Head of caudate nucleus (tissue), 42 donors: ENCODE measurements at places on chromosomes 2 and 18.

DNA sequence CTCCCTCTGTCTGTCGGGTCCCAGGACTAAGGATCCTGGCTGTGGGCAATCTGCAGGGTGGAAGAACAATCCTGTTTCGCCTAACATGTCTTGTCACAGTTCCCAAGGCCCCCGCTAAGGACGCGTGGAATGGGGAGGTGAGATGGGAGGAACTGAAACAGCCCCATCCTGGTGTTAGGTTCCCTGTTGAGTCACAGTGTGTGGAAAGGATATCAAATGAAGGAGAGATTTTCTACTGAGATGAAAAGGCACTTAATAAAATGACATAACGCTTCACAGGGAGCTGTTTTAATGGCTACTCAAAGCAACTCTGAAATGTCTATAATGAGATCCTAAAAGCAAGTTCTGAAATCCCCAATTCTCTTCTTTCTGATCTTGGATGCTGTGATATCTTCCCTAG, 52.5 kb downstream of the RAB31 start:
- no peak for DNase-seq

DNA sequence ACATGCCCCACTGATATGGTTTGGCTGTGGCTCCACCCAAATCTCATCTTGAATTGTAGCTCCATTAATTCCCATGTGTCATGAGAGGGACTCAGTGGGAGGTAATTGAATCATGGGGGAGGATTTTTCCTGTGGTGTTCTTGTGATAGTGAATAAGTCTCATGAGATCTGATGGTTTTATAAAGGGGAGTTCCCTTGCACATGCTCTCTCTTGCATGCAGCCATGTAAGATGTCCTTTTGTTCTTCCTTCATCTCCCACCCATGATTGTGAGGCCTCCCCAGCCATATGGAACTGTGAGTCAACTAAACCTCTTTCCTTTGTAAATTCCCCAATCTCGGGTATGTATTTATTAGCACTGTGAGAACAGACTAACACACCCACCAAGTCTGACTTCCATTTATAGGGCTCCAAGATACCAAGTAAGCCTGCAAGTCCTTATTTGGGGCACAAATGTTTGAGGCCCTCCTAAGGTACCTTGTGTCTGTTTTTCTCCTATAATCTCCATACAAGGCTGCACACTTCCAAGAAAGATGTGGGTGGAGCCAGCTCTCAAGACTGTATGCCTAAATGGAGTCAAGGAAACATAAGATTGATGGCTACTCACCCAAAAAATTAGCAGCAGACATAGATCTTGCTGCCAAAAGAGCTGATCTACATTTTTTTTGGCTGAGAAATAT, 364.7 kb downstream of the TXNL1 start:
- DNase-seq: no peak

DNA sequence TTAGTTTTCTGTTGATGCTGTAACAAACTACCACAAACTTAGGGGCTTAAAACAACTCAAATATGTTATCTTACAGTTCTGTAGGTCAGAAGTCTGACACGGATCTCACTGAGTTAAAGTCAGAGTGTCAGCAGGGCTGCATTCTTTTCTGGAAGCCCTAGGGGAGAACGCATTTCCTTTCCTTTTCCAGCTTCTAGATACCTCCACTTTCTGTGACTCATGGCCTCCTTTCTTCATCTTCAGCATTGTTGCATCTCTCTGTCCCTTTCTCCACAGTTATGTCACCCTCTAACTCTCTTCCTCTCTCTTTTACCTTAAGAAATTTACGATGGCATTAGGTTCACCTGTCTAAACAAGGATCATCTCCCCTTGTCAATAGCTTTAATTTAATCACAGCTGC, 13.3 kb upstream of the PPP4R1 start:
- no peak for DNase-seq

GRCh38 chr2:120499784-120500495, 154.0 kb downstream of the INHBB start:
- DNase-seq: no peak

GRCh38 chr2:41717839-41718238, 330.0 kb upstream of the PKDCC start:
- DNase-seq: no peak

DNA sequence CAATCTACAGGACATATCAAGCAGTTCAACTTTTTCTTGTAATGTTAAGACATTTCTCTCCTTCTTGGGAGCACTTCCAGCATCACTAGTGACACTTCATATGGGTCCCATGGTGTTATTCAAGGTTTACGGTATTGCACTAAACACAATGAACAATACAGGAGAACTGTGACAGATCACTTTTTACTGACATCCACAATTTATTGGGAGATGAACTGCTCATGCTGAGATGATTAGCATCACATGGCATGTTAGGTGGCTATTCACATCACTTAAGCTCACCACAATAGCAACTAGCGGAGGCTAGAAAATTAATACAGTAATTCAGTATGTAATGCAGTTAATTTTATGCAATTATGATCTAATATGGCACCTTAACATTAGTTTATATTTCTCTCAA, 264.4 kb downstream of the ERBB4 start:
- no peak for DNase-seq

- no peak for DNase-seq
Observed at GRCh38 chr2:128710729-128711128, 392.1 kb upstream of the HS6ST1 start.

- DNase-seq: no peak
Observed at GRCh38 chr2:14396533-14397083, 235.9 kb upstream of the LRATD1 start.

DNA sequence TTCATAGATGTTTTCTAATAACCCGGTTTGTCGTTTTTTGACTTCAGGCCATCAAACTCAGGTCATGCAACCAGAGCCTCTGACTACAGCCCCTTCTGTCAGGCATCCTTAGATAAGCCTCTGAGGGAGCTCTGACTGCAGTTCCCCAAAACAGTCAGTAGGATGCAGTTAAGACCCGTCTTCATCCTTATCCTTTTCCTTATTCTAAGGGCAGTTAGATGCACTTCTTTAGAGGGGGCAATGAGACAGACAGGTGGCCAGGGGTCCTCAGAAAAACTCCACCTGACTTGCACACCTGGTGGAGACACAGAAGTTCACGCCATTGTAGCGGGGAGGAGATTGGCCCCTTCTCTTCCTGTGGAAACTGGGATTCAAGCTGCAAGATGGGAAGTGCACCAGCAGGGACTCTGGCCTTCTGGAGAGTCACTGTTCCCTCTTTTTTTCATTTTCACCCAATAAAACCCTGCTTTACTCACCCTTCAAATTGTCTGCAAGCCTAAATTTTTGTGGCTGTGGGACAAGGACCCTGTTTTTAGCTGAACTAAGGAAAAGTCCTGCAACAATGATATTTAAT, 104.8 kb upstream of the TFPI start:
- no peak for DNase-seq

DNA sequence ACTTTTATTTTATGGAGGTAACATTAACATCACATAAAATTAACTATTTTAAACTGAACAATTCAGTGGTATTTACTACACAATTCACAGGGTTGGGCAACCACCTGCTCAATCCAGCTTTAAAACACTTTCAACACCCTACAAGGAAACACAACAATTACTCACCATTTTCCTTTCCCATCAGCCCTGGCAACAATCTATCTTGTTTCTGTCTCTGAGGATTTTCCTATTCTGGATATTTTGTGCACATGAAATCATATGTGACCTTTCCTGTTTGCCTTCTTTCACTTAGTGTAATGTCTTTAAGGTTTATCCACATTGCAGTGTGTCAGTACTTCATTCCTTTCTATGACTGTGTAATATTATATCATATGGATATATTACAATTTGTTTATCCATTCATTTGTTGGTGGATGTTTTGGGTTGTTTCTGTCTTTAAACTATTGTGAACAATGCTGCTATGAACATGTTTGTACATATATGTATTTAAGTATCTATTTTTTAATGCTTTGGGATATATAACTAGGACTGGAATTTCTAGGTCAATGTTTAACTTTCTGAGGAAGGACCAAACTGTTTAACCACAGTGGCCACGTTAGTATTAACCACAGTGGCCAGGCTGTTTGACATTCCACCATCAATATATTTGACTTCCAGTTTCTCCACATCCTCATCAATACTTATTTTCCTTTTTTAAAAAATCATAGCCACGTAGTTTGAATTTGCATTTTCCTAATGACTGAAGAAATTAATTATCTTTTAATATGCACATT, 72.4 kb upstream of the KIF5C start:
- no peak for DNase-seq

- DNase-seq: no peak
Observed at GRCh38 chr2:215579809-215580208, 143.9 kb upstream of the FN1 start.

DNA sequence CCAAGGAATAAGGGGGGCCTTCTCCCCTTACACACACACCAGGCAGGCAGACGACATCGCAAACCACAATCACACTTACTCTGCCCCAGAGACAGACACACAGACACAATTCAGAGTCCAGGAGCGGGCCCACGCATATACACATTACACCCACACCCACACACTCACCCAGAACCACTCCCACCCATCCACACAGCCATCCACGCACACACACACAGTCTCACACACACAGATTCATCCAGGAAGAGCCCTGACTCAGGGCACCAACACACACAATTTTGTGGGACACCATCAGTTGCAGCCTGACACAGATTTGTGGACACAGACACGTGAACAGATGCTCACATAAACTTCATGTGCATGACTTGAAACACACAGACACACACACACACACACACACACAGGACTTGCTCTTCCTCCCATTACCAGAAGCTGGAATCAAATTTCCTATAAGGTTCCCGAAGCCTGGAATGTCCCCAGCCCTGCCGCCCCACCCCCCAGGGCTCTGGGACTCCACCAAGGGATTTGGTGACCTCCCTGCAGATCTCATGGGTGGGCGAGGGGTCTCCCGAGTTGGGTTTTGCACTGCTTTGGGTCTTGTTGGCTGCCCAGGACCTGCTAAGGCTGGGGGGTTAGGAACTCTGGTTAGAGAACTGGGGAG, 23.5 kb downstream of the TNS1 start:
- DNase-seq: no peak

DNA sequence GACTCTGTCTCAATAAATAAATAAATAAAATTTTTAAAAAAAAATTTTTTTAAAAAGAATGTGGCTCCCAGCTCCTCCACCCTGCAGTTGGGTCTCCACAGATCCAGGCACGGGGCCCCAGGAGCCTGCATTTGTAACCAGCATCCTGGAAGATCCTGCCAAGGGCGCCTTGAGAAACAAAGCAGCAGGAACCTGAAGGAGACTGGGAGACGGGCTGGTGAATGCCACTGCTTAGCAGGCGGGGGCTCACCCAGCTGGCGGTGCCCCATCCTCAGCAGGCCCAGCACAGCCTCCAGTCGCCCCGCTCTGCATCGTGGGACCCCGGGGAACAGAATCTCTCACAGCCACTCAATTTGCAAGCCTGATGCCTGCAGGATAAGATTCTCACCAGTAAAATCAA, 187.5 kb upstream of the SALL3 start:
- DNase-seq: no peak

GRCh38 chr18:79932907-79933306, 18.5 kb downstream of the SLC66A2 start:
- no peak for DNase-seq

DNA sequence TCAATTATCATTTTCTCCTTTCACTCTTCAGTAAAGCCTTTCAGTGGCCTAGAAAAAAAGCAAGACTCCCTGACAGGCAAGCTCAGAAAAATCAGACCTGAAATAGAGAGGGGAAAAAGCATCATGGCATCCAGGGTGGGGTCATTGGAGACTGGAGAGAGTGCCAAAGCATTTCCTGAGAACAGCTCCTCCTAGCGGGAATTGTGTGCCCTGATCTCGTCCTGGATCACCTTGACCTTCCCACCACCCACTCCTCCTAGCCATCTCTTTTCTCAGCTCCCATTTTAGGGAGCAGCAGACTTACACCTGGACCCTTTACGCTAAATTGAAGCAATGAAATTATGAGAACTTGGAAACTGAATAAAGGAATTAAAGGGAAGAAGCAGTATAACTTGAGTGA, 176.6 kb downstream of the VWC2L start:
- no peak for DNase-seq

DNA sequence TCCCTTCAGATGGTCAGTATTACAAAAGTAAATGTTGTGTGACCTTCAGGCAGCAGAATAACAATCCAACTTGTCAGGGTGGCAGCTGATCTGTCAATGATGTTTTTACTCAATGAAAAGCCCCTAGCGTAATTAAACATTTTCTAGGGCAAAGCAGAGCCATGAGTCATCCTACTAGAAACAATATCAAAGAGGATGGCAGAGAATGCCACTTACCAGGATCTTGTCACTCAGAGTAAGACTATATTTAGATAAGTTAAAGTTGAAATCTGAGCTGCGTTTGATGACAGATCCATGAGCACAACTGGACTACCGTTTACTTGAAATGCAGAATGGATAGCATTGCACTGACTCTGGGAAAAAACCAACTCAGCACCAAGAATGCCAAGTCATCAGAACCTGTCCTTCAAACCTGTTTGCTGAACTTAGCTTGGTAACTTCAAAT, 612.6 kb upstream of the ACVR2A start:
- DNase-seq: no peak

- no peak for DNase-seq
Observed at GRCh38 chr18:6610466-6610865, 119.0 kb upstream of the ARHGAP28 start.

DNA sequence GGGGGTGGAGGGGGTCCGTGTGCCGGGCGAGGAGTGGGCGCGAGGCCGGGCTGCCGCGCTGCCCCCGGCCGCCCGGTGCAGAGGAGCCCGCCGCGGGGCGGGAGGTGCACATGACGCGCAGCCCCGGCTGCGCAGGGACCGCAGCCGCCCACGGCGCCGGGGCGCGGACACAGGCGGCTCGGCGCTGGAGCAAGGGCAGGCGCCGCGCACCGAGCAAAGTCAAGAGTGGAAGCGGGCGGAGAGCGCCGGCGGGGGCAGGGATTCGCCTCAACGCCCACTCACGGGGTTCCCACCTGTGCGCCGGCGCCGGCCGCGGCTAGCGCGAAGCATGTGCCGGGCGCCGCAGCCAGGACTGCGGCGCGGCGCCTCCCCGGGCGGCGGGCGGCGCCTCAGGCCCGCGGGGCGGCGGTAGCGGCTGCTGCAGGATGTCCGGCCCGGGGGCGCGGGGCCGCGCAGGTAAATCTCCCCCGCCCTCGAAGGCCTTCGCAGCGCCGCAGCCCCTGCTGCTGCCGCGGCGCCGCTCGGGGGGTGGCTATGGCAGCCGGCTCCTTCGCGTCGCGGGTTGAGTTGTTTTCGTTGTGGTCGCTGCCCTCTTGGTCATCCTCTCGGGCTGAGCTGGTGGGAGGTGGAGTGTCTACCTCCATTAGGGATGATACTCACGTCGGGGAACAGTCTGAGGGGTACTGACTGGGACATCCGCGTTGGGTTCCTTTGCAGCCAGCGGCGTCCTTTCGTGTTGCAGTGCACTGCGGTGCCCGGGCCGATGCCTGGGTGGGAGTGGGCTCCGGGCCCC, 216.3 kb upstream of the DTNA start:
- peak; percentile 17 for DNase-seq

- DNase-seq: no peak
Observed at GRCh38 chr18:21313576-21313975, 71.5 kb downstream of the GREB1L start.

DNA sequence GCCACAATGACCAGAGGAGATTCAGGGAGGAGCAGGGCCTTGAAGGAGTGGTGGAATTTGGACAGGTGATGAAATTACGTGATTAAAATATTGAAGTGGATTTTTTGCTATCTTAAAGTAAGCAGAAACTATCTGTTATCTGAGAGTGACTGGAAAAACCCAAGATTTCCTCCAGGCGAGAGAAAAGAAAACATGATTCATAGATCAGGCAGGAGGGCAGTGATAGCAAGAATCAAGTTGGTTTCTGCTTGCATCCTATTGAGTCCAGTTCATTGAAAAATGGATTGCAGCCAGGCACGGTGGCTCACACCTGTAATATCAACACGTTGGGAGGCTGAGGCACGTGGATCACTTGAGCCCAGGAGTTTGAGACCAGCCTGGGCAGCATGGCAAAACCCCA, 127.8 kb downstream of the NXPH2 start:
- DNase-seq: no peak
